ENCODE measurements at places on chromosomes 4 and X. TPM values are rescaled to one million over a fixed set of nuclear protein-coding genes. Genes with fewer than 3 reads are reported as not detected.
A peak's percentile ranks its signal among the peaks of the same experiment; 100 is the strongest.

Gene SRD5A3
- polyA plus RNA-seq: 18.6 TPM

Gene ARMCX4
- polyA plus RNA-seq: 19.0 TPM

DNA sequence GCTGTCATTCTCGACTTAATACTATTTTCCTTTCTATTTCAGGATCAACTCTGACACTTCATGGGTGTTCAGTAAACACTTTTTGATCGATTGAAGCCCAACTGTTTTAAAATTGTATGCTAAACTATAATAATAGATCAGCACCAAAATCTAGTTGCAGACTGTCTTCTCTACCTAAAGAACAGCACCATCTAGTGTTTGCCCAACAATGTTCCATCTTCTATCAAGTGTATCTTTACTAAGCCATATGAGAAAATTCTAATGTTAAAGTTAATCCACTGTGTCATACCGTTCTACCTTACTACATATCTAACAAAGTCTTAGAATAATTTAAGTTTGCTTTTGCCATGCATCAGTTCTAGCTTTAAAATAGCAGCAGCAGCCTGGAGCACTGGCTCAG is 113.0 kb upstream of the PRDX4 start:
- DNase-seq: peak; percentile 10

- DNase-seq: no peak
These were observed 140.2 kb upstream of the PJA1 start for GRCh38 chrX:69305333-69306062.
